ENCODE measurements at places on chromosomes 11 and 22.

DNA sequence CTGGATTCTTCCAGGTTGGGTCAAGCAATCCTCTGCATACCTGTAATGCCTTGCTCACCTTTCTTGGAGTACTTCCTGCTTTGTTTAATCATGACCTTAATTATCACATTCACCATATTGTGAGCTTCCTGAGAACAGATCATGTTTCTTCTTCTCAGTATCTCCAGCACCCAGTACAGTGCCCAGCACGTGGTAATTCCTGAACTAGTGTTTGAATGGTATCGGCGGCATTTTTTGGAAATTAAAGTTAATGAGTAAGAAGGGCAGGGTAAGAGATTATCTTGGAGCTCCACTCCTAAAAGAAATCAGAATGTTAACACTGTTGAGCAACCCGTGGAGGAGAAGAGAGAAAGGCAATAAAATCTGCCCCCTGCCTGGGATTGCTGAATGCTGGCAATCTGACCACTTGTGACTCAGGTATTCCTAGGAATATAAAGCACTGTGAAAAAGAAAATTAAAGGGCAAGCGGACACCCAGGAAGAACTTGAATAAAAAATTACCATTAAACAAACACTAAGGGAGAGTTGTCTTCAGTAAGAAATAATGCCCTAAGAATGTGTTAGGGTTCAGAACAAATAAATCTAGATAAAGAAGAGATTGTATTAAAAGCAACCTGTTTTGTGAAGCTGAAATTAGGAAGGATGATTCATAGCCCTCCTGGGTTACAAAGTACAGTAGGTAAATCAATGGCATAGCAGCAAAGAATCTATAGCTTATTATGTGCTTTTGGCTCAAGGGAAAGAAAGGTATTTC is 92.9 kb downstream of the PDHX start:
- DNase-seq, result no peak

DNA sequence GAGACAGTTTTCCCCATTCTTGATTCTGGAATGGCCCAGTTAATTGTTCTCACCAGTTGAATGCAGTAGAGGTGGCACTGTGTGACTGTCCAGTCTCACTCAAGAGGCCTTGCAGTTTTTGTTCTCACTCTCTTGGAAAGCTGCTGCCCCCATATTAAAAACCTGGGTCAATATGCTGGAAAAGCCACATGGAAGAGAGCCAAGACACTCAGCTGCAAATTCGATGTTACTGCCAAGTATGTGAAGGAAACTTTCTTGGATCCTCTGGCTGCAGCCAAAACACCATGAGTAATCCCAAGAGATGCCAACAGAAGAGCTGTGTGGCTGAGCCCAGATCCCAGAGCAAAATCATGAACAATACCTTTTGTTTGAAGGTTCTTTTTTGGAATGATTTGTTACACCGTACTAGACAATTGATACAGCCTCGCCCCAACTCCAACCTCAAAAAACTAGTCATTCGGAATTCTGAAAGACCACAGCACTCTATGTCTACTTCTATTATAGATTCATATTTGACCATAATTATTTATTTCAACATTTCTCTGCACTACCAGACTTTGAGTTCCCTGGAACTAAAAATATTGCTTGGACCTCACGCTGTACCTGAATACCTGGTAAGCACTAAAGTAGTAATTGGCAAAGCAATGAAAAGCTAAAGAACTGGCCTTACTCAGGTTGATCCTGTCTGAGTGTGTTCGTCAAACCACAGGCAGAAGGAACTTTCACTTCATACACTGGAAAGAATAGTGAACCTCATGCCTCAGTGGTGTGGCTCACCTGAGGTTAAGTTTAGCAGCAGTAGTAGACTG is 378.8 kb downstream of the ETS1 start:
- DNase-seq, result no peak

- no peak for DNase-seq
Observed at GRCh38 chr22:31443516-31443915, 44.1 kb downstream of the DRG1 start.

DNA sequence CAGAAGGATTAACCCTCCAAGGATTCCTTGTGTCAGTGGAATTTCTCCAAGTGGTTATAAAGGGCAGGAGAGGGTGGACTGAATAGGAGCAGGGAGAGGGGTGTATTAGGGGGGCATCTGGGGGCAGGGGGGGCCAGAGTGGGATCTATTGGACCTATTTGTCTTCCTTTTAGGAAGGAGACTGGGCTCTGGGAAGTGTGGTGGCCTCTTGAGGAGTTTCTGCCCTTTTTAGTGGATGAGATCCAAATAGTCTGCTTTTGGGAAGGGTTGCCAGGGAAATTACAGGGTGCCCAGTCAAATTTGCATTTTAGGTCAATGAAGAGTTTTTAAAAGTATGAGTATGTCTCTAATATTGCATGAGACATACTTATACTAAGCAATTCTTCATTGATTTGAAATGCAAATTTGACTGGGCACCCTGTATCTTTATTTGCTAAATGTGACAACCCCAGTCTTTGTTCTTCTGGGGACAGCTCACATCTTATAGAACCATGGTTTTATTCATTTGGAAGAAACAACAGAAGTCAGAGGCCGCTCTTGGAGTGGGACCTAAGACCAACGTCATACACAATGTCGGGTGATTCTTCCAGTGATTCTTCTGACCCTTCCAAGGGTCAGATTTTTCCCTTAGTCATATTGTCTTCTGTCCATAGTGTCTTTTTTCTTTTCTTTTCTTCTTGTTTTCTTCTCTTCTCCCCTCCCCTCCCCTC is 429 bp upstream of the SLC22A6 start:
- DNase-seq, result no peak
